ENCODE measurements at places on chromosomes 11 and 22.

DNA sequence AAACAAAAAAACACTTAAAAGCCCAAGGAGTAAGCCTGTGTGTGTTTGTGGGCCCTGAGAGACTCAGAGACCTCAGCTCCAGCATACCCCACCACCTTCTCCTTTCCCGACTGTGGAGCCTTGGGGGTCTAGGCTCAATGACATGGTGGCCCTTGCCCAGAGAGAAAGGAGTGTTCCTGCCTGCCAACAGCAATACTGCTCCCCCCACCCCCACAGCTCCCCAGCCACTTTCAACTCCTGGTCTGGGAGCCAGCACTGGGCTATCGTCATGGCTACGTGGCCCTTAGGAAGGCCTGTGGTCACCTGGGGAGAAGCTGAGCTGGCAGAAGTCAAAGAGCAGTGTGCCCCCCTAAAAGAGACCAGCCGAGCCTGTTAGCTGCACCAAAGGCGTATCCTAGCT, 2.6 kb downstream of the PPP1R14B start:
- no peak for DNase-seq

- DNase-seq: no peak
Measured at GRCh38 chr11:122931510-122931909, 49.0 kb downstream of the JHY start.

GRCh38 chr11:7167976-7168740, 79.4 kb downstream of the RBMXL2 start:
- DNase-seq: no peak

DNA sequence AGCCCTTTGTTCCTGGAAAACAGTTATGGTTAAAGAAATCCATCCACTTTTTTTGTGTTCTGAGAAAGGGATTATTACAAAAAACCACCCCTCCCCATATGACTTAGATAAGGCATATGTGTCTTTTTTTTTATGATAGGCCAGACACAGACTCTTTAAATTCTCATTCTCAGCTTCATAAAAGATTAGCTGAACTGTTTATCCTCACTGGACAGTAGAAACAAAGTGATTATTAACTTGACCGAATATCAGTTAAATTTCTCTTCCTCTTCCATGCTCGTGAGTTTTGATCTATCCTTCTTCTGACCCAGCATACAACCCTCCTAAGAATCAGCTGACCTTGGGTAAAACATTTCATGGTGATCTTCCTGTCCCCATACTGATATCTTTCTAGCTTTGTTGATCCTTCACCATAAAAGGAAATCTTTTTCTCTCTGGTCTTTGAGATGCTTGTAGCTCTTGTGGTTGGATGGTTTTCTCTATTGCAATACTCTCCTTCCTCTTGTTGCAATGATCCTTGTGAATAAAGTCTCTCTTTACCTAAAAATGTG, 26.2 kb downstream of the OR2AG2 start:
- DNase-seq: no peak

GRCh38 chr11:130801333-130802122, 114.8 kb downstream of the SNX19 start:
- DNase-seq: no peak

DNA sequence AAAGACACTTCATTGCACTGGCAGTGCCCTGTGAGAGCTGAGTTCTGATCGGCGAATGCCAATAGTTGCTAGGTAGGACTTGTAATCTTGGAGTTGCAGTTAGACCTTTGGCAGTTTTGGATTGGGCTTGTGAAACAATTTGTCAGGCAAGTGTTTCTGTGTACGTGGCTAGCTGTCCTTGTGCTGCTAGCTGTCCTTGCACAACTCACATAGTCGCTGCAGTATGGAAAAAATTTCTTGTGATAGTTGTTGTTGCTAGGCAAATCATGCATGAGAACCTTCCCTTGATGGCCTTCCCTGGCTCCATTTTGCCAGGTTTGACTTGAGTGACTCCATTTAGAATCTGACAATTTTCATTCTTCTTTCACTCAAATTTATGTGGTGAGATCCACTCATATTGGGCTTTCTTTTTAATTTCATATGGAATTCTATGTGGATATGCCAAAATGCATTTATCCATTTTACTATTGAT, 140.7 kb downstream of the APIP start:
- no peak for DNase-seq

- no peak for DNase-seq
Measured at GRCh38 chr22:39718921-39719475, 148.4 kb downstream of the CACNA1I start.

- DNase-seq: no peak
Measured at GRCh38 chr11:126612671-126613070, 257.2 kb downstream of the ST3GAL4 start.

DNA sequence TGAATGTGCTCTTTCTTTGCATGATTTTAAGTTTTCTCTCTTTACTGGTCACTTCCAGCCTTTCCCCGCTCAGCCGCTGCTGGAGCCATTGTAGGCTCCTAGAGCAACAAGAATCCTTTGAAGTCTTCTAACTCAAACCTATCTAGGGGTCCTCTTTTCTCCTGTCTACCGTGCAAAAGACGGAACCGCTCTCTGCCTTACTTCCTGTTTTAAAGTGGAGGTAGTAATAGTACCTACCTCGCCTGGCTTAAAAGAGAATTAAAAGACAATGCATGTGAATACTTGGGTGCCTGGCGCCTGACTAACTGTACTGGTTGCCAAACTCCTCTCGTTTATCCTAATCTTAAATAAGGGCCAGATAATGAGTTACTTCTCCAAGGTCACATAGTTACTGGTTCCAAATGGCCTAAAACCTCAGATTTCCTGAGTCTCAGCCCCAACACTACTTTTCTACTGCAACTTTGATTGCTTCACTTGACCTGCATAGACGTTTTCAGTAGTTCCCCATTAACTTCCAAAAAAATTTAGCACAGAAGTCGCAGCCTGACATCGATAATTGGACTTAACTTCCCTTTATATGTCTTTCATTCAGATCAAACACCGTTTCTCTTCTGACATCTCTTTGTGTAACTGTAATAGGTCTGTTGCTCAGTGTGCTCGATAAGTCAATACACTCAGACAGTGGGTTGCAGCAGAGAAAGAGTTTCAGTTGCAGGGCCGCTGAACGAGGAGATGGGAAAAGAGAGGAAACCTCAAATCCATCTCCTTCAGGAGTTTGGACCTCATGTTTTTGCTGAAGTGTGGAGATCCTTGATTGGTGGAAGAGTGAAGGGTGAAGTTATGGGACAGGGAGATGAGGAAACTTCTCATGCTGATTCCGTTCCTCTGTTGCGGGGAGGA, 891 bp downstream of the SAMM50 start:
- no peak for DNase-seq

- no peak for DNase-seq
Measured at GRCh38 chr22:31332886-31333285, 13.3 kb downstream of the PATZ1 start.

DNA sequence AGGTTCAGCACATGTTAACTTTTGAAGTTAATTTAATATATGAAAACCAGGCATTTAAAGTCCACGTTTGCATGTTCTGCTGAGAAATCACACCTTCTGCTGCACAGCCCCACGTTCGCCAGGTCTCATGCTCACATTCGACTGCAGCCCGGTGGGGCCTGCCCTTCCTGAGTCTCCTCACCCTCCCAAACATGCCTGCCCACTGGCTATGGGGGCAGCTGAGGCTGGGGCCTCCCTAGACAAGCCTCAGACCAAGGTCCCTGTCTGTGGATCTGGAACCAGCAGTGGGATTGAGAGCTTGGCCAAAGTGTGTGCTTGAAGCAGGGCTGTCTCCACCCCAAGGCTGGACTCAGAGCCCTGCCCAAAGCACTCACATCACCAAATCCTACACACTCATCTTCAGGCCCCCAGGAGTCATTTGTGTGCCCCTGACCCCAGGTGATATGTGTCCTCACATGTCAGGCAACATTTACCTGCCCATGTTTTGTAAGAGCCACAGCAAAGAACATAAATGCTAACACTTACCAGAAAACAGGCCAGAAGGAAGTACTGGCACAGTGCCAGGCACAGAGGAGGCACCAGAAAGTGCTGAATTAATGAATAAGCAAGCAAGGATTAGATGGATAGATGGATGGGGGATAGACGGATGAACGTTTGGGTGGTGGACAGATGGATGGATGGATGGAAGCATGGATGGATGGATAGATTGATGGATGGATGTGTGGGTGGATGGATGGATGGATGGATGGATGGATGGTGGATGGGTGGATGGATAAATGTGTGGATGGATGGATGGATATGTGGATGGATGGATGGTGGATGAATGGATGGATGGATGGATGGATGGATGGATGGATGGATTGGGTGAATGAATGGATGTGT, 9.4 kb upstream of the FADD start:
- DNase-seq: no peak

GRCh38 chr11:31814176-31814868, 3.2 kb upstream of the PAX6 start:
- DNase-seq: no peak

- DNase-seq: no peak
Measured at GRCh38 chr11:66338276-66339161, 2.3 kb upstream of the RIN1 start.

Data from naive thymus-derived CD8-positive, alpha-beta T cell (primary cell).